Upper lobe of right lung (tissue), 1 donor: ENCODE measurements at places on chromosomes 16 and 17.

DNA sequence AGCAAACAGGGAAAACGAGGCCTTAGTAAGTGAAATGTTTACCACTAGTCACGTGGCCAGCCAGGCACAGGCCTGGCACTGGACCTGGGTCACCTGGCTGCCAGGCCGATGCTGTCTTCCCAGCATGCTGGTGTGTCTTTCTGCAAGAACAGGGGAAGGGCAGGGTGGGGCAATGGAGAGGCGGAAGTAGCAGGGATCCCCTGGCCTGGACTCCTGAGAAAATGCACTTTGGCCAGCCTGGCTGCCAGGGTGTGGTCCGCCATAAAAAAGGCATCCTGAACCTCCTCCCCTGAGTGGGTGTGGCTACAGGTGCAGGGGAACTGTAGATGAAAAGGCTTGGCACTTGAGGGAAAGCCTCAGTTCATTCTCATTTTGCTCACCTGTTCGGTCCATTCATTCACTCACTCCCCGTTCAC, 1.0 kb upstream of the ANKRD40CL start:
- peak; percentile 77 for DNase-seq

DNA sequence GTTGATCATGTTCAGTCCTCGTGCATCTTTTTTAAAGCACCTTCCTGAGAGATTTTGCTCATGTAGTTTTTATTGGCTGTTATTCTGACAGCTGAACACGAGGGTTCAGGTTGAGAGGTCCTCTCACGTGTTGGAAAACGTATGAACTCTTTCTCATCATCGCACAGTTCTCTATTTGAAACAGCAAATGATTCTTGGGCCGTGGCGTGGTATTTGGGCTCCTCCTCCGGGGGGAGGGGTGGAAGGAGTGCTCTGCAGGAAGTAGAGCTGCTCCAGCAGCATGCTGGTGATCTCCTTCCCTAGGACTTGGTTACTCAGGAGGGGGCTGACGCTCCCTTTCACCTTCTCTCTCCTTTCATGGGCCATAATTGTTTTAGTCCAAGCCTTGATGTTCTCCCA, 70.4 kb downstream of the KSR1 start:
- peak; percentile 80 for DNase-seq

DNA sequence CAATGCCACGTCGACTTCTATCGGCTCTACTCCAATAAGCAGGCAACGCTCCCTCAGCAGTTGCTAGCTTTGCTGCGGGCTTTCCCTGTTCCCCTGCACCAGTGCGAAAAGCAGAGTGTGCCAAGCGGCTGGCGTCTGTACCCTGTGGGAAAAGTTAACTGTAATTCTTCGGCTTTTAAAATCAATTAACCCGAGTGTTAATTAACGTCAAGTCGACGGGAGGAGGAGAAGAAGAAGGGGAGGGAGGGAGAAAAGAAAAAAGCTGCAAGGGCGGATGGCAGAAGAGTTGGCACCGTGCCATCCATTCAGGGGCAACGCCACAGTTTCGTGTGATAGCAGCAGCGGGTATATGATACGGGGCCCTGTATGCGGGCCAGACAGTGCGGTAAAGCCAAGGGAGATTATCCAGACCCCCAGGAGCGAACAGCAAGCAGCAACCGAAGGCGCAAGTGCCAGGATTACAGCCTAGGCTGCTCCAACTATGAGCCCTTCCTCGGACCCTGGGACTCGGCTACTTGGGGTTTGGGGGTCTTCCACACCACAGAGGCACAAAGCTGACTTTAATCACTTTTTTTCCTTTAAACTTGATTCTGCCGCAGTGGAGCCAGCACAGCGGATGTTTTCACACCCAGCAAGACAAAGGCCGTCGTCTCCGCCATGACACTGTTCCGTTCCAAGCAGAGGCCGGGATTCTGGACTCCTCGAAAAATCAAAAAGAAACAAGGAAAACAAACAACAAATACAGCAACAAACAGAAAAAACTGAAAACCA, 253.8 kb upstream of the PMFBP1 start:
- no peak for DNase-seq

GRCh38 chr17:34110315-34110714, 144.8 kb upstream of the CCL2 start:
- no peak for DNase-seq

DNA sequence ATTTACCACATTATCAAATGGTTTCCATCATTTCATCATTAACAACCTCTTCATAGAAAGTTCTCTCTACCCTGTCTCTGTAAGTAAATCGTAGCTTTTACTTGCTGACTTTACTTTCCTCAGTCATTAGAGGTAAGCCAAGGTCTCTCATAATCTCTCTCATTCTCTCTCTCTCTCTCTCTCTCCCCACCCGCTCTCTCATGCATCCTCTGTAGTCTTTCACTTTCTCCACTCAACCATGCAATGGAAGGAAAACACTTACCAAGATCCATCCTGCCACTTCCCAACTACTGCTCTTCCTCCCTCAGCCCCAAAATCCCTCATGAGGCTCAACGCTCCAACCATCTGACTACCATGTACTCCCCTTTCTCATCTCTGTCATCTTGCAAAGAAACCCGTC, 6.1 kb downstream of the CEP112 start:
- DNase-seq: no peak

DNA sequence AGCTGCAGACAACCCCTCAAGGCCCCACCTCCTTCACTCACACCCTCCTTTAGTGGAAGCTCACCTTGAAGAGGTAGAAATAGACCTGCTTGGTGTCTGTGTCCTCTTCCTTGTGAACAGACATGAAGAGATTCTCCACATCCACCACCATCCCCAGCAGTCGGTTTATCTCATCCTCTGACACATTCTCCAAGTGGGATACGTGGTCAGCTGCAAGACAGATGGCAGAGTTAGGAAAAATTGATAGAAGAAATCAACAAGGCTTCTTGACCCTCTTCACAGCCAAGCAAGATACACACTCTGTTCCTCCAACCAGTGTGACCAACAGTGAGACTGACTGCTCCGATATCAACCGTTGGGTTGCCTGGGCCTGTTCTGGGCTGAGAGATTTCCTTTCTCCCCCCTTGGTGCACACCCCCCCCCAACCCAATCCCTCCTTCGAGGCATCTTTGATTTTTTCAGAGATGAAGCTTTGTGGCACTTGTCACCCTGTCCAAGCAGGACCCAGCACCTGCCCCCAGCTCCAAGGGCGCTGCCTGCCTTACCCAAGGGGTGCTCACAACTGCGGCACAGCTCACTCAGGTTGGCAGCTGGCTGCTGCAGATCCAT, 902 bp downstream of the KAT2A start:
- no peak for DNase-seq

DNA sequence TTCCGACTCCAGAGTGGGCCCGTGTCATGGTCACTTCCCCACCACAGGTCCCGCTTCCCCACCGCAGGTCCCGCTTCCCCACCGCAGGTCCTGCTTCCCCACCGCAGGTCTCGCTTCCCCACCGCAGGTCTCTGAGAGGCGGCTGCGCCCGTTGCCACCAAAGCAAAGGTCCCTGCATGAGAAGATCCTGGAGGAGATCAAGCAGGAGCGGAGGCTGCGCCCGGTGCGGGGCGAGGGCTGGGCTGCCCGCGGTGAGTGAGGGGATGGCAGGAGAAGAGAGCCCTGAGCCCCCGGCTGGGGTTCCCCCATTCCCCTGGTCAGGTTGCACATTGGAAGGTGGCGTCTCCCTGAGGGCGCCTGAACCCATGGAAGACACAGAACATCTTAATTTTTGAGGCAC, 17.4 kb upstream of the TCF25 start:
- DNase-seq: no peak

DNA sequence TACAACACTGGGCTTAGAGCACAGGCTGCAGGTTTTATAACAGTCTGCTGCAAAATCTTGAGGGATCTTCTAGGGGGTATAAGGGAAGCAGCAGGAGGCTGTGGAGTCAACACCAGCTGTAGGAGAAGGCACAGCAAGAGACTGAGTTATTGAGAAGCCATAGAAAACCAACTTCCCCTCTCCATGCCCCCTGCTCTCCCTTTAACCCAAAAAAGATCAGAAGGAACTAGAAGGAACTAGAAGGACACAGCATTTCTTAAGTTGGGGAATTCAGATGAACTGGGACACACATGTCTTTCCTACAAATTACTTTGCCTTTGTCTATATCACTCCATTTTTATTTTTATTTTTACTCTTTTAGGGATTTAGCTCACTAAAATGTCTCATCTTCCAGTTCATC, 6.2 kb upstream of the CCL18 start:
- no peak for DNase-seq

DNA sequence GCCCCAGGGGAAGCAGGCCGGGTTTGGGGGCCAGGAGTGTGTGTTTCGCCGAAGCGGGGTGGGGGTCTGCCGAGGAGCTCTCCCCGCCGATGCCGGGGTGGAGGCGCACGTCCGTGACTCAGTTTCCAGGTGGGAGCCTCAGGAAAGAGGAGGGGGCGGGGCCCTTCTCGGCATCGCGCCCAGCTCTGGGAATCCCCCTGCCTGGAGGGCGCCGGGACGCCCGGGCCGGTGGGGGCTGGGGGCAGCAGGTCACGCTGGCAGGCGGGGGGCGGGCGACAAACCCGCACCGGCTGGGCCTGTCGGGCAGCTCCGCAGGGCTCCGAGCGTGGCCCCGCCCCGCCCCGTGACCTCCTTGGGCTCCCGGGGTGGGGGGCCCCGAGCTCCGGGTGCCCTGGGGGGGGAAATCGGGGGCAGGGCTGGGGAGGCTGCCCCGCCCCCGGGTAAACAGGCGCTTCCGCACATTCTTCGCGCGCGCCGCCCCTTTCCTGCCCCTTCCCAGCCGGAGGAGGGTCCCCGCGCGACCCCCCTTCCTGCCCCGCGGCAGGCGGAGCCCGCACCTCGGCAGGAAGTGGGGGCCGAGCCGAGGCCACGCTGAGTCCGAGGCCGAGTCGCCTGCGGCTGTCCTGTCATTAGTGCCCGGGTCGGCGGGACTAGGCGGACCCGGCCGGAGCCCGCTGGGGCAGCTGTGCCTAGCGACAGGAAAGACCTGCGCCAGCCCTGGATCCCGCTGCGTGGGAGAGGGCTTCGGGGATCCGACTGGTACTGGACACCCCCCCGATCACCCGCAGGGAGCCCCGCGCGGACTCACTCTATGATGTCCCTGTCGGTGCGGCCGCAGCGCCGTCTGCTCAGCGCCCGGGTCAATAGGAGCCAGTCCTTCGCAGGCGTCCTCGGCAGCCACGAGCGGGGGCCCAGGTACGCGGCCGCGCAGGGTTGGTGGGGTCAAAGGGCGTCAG, 9.3 kb downstream of the RIPOR1 start:
- peak; percentile 84 for DNase-seq

DNA sequence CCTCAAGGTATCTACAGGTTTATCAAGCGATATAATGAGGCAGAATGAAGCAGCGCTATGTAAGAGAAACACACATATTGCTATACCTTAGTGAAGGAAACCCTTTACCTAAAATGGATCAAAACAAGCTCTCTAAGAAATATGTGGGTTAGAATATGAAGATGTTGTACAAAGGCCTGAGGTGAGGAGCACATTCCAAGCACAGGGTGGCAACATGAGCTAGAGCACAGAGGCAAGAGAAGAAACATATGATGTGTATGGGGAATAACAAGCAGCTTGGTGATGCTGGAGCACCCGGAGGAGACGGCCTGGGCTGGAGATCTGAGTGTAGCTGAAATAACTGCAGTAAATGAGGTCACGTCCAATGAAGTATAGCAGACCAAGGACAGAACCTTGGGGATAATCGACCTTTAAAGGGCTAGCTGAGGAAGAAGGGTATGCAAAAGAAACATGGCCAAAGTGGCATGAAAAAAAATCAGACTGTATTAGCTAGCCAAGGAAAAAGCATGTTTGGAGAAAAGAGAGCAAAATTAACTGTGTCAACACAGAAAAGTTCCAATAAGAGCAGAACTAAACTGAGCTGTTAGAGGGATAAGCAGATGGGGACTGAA, 44.0 kb downstream of the MARVELD3 start:
- DNase-seq: no peak

GRCh38 chr17:10648956-10649355, 8.2 kb downstream of the MYH3 start:
- no peak for DNase-seq

DNA sequence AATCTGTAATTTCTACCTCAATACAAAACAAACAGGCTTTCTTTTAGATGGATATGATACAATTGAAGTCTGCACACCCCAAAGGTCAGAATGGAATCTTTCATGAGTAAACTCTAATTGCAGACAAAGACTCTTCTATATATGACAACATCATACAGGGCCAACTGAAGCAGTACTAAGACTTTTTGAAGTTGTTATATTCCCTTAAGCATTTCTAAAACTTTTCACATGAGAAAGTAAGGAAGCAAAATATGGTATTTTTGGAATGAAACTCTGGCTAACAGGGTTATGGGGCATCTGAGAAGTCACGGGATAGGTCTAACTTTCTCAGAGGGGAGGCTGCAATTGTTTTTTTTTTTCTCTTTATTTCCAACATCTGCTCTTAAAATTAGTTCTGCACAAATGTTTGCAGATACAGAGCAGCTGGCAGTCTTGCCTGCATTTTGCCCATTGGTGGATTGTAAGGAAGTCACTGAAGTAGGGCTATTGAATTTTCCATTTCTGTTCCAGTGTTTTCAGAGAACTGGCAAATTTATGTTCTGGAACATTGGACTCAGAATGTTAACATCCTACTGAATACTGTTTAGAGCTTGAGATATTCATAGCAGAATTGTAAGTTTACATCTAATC, 59.1 kb downstream of the SSH2 start:
- no peak for DNase-seq

- DNase-seq: no peak
Observed at GRCh38 chr17:27978689-27979175, 63.7 kb upstream of the NLK start.

DNA sequence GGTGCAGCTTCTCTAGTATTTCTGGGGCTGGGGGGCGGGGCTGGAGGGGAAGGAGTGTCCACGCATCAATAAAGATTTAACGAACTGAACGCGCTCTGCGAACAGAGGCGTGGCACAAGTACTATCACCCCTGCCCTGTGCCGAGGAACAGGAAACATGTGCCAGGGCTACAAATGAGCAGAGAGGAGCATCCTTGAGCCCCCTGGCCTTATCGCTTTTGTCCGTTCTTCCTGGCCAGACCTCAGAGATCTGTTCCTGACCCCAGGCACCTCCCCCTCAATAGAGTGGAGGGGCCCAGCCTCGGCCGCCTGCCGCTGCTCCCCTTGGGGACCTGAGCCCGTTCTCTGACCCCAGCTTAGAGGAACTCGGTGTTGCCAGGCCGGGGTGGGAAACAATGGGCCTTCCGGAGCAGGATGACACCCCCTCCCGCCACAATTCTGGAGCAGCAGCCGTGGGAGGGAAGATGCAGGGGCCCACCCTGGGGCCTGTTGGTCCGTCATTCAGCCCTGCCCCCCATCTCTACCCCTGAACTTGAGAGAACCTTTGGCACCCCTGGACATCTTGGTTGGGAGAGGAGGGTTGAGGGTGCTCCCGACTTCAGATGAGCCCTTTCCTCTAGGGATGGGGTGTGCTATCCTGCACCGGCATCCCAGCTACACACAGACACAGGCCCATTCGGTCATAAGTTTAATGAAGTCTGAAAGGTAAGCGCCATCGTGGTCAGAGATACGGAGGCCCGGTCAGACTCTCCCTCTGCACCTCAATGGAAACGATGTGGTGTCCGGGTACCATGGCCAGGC, 1.1 kb downstream of the NAA38 start:
- DNase-seq: peak; percentile 72
